ENCODE measurements at places on chromosomes 11 and 22.
A peak's percentile ranks its signal among the peaks of the same experiment; 100 is the strongest.

DNA sequence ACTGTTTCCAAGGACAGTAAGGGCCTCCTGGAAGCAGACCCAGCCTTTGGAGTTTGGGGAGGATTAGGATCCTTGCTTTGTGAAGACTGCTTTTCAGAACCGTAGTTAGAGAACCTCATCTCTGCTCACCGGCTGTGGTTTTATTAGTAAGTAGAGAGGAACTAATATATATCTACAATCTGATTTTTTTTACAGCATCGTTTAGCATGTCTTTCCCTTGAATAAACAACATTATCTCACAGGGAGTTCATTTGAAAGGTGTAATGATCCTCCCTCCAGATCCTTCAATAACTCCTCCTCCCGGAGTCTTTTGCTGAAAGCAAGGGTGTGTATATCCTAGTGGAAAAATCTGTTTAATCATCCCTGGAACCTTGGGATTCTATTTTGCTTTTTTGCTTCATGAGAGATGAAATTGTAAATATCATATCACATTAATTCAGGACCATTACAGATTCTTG is 132.7 kb downstream of the DBX1 start:
- DNase-seq = no peak

DNA sequence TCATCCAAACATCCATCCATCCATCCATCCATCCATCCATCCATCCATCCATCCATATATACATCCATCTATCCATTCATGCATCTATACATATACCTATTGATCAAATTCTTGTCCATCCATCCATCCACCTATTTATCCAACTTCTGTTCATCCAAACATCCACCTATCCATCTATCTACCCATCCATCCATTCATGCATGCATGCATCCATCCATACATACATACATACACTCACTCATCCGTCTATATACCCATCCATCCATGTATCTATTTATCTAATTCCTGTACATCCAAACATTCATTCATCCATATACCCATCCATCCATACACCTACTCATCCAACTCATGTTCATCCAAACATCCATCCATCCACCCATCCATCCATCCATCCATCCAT is 19.3 kb upstream of the YWHAH start:
- DNase-seq = no peak

DNA sequence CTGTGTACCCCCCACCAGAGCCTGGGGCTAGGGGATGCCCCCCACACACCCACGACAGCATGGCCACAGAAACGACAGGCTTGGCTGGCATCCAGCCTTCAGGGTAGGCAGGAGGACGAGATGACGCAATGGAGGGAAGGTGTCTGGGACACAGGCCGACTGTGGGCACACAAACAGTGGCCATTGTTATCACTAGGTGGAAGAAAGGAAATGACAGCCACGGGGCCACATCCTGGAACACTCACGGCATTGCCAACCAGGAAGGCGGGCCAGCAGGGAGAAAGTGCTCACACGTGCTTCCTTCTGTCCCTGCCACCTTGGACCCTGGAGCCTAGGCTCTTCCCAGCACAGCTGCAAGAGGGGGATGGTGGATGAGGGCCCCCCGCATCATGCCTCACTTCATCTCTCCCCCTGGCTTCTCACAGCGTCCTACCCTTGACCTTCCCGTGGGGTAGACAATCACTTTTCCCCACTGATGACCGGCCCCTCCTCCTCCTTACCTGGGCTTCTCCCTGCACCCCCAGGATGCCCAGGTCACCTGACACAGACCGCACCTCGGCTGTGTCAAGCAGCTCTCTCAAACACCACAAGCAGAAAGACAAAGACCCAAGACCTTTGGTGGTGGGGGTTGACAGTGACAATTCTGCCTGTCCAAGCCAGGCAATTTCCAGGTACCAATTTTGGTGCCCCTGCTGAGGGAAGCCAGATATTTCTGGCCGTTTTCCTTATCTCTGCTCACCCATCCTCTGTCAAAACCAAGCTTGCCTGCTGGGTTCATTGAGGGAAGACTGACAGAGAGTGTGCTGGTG is 8.6 kb downstream of the PLA2G6 start:
- DNase-seq = no peak

DNA sequence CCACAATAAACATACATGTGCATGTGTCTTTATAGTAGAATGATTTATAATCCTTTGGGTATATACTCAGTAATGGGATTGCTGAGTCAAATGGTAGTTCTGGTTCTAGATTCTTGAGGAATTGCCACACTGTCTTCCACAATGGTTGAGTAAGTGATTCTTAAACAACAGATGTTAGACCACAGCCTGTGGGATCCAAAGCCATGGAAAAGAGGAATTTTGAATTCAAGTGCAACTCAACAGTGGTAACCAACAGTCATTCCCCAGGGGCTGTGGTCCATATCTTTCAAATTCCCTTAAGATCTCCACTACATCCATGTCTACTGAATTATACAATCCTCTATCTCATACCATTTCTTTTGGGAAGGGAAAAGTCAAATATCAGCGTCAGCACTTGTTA is 321.5 kb downstream of the LARGE1 start:
- DNase-seq = no peak

DNA sequence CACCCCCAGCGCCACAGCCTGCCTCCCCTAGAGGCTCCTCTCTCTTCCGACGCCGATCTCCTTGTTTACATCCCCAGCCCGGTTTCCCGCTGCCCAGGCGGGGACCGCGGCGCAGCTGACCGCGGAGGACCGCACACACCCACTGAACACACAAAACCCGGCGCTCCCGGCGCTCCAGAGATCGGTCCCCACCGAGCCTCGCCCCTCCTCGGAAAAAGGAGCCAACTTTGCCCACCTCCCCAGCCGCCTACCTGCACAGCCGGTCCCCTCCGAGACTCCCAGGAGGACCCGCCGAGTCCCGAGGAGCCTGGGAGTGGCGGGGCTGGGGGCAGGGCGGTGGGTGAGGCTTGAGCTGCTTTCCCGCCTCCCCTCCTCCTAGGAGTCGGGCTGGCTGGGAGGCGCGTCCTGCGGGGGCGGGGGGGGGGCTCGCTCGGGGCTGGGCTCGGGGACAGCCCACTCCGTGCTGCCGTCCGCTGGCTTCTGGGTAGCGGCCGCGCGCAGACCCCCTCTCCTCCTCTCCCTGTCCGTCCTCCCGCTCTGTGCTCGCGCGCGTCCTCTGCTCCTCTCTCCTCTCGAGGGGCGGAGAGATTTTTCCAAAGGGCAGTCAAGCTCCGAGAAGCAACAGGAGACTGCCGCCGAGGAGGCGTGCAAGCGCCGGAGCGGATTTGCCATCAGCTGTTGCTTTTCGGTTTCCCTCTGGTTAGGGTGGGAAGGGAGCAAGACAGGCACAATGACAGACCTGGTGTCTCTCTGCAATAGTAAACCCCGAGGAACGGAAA is at the start of gene FXYD6:
Gene FXYD6, minus strand, starts transcription at position 318 of the 779 bp plus-strand sequence. CDS start 33,882 bp downstream, outside the sequence.
- no peak for DNase-seq

GRCh38 chr11:63914896-63915691 is 1.9 kb downstream of the RCOR2 start:
- DNase-seq = no peak

GRCh38 chr11:134252346-134253187 is 585 bp downstream of the THYN1 start:
- DNase-seq = peak; percentile 17

- DNase-seq = no peak
These were observed 19.7 kb downstream of the ALG9 start for GRCh38 chr11:111851636-111852035.

- DNase-seq = no peak
These were observed 458.8 kb upstream of the CNTN5 start for GRCh38 chr11:98561877-98562395.

DNA sequence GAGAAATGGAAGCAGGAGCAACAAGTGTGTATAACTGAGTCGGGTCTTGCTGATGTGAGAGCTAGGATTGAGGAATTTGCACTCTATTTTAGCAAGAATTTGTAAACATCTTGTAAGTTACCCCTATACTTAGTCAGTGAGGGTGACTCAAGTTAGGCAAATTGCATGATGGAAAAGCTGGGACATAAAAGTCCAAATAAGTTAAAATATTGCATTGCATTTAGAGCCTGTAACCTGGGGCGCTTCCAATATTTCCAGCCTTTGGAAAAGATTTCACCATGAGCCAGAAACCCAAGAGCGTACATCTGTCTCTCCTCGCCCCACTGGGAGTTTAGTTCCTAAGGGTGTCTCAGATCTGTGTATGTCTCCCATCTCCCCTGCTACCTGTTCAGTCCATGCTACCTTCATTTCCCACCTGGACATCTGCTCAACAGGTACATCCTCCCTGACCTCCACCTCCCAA is 37.0 kb upstream of the ACCSL start:
- DNase-seq = peak; percentile 62

- DNase-seq = no peak
These were observed 3.2 kb upstream of the RTN4R start for GRCh38 chr22:20271114-20271994.

GRCh38 chr22:24983151-24983550 is 30.6 kb downstream of the KIAA1671 start:
- DNase-seq = no peak

GRCh38 chr11:99505831-99506230 is 485.1 kb downstream of the CNTN5 start:
- DNase-seq = no peak

GRCh38 chr11:65553301-65554001 is 4.7 kb downstream of the LTBP3 start:
- no peak for DNase-seq

DNA sequence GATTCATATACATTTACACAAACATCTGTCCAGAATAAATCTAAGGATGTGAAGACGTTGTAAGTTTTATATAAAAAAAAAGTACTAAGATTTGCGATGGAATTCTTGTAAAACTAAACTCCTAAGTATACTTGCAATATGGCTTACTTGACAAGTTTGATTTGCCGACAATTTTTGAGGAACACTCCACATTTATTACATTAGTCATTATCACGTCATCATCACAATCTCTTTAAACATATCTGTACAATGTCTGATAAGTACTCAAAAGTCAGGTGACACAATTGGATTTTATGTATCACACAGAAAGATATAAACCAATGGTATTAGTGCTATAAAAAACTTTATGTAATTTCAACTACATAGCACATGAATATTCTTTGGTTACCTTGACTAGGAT is 30.4 kb downstream of the IMMP1L start:
- DNase-seq = no peak

- DNase-seq = no peak
These were observed 47.1 kb downstream of the MTNR1B start for GRCh38 chr11:93016595-93016994.

DNA sequence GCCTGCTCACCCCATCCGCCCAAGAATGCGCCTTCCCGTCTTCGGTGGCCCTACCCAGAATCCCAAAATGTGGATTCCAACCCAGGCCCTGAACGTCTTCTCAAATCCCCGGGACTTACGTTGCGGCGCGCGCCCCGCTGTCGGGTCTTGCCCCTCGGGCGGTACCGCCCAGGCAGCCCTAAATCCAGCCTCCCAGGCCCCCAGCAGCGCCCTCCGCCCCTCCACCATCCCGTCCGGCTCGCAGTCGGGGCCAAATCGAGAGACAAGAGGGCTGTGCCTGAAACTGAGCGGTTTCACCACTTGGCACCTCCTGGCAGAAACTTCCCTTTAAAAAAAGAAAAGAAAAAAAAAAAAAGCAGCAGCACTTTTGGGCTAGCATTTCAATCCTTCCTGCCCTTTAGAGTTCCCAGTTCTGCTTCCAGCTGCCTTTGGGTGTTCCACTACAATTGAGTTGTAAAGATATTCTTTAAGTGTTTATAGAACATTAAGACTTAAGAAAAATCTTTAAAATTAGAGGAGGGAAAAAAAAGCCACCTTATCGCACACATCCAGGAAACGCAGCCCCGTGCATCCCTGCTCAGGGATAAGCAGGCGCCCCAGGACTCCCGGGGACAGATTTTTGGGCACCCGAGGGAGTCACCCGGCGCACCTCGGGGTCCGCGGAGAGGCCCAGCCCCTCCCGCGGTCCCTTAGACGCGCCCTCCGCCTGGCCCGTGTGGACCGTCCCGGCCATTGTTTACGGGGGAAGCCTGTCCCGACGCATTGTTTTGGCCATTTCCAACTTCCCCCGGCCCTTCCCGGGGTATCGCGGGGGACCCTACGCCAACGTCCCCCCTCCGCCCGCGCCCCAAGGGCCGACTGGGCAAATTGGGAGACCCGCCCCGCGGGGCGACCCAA is 57.6 kb downstream of the KCNJ4 start:
- no peak for DNase-seq

- DNase-seq = no peak
These were observed 5.9 kb upstream of the ME3 start for GRCh38 chr11:86678296-86678695.

- no peak for DNase-seq
These were observed 12.7 kb downstream of the MRGPRF start for GRCh38 chr11:69000391-69000790.

DNA sequence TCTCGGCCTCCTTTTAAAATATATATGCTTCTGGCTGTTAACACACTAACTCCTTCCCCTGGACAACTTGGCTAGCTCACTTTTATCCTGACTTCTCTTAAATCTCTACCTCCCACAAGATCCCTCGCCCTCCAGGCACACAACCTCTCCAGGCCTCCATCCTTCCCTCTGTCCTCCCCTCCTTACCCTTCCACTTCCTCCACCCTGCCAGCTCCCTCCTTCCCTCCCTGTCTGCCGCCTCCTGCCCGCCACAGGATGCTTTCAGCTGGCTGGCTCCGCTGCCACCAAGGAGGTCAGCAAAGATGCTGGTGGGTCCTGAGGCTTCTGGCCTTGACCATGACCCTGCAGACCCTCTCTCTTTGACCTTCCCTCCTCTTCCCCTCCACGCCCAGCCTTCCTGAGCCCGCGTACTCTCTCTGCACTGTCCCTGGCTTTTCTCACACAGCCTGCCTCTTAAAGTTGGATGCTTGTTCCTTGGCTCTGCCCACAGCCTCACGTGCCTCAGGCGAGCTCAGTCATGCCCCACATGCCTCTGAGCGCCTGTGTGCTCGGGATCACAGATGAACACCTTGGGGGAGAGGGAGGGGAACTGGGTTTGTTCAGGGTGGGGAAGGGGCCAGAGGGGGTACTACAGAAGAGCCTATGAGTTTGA is 6.7 kb downstream of the NFAM1 start:
- no peak for DNase-seq

GRCh38 chr11:11909727-11910126 is 68.0 kb downstream of the USP47 start:
- peak; percentile 18 for DNase-seq

- DNase-seq = no peak
These were observed 8.2 kb upstream of the PARVG start for GRCh38 chr22:44172370-44173108.

All from AG09309 (cell line).